Prostate gland (tissue), 2 donors: ENCODE measurements at places on chromosomes 6 and 20.
A peak's percentile ranks its signal among the peaks of the same experiment; 100 is the strongest.

GRCh38 chr6:3884007-3884745 is 35.0 kb downstream of the FAM50B start:
- DNase-seq = no peak

GRCh38 chr6:91874971-91875370 is 1288.1 kb upstream of the MAP3K7 start:
- no peak for DNase-seq

GRCh38 chr20:59742351-59743095 is 138.2 kb downstream of the PHACTR3 start:
- DNase-seq = no peak

GRCh38 chr6:148311966-148312669 is 30.5 kb upstream of the SASH1 start:
- no peak for DNase-seq

DNA sequence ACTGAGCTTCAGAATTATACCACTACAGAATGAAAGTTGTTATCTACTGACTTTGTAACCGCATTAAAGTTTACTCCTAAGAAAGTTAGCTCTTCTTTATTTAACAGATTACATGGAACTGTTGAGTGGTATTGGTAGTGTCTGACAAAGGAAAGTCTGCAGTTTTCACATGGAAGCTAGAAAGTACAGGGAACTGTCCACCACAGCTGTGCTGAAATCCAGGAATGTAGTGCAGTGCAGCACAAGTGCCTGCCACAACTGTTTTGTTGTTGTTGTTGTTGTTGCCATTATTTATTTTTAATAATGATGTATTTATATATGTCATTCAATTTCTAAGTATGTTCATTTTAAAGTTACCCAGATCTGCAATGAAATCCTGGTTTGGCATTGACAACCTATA is 464.9 kb downstream of the TBC1D32 start:
- no peak for DNase-seq

DNA sequence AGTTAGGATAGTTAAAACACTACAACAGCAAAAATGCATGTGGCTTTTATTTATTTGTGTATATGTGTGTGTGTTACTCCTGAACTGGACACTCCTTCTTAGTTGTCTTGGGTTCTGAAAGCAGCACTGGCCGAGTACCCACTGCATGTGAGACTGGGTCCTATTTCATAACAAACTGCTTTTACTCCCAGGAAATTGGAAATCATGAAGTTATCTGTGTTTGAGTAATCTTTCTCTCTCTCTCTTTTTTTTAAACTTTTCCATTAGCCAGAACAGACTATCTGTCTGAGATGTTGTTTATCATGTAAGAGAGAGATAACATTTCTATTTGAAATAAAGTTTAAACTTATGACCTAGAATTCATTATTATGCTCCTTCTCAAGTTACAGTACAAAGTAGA is 110.4 kb downstream of the LIN28B start:
- no peak for DNase-seq

DNA sequence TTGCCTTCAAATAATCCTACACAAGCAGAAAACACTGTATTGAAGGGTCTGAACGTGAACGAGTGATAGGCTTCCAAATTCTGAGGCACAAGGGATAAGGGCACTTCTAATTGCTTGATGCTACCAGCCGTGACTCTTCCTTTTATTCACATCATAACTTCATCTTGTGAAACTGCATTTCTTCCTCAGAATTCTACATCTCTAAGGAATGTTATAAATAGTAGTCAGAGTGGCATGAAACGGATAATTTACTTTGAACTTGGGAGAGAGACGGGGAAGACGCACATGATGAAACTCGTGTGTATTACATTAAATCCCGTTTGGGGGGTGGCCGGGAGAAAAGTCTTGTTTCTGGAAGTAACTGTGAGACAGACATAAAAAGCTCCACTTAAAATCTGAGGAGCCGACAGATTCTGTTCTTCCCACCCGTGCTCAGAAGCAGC is 754 bp downstream of the HDDC2 start:
- no peak for DNase-seq

DNA sequence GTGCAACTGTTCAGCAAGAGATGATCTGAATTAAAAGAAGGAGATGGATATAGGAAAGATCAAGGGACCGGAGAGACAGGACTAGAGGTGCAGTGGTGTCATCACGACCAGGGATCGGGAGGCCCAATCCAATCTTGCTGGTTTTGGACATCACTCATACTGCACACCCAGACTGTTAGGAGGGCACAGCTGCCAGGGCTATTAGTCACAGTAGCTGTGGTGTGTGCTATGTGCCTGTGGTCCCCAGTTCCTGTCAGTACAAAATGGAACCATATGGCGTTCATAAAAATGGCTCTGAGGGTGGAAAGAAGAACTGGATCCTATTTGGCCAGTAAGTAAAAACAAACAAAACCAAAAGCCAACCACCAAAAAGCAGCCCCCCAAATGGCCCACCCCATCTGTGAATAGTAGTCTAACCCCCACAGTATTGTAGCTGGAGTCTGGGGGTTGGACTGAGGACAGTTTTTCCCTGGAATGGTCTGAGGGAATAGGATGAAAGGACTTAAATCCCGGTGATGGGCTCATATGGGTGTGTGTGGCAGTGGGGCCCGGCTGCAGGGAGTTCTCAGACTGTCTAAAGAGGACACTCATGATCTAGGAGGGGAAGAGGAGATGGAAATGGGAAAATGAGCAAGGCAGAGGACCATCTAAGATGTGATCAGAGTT is 9.3 kb upstream of the NNAT start:
- DNase-seq = no peak

- no peak for DNase-seq
Observed at GRCh38 chr20:33158637-33159385, 9.1 kb upstream of the BPIFA2 start.

GRCh38 chr20:13735826-13736225 is 48.9 kb downstream of the ESF1 start:
- DNase-seq = no peak

- no peak for DNase-seq
Observed at GRCh38 chr6:84847390-84848160, 83.2 kb upstream of the TBX18 start.

- no peak for DNase-seq
Observed at GRCh38 chr20:50607436-50607835, 83.9 kb downstream of the RIPOR3 start.

DNA sequence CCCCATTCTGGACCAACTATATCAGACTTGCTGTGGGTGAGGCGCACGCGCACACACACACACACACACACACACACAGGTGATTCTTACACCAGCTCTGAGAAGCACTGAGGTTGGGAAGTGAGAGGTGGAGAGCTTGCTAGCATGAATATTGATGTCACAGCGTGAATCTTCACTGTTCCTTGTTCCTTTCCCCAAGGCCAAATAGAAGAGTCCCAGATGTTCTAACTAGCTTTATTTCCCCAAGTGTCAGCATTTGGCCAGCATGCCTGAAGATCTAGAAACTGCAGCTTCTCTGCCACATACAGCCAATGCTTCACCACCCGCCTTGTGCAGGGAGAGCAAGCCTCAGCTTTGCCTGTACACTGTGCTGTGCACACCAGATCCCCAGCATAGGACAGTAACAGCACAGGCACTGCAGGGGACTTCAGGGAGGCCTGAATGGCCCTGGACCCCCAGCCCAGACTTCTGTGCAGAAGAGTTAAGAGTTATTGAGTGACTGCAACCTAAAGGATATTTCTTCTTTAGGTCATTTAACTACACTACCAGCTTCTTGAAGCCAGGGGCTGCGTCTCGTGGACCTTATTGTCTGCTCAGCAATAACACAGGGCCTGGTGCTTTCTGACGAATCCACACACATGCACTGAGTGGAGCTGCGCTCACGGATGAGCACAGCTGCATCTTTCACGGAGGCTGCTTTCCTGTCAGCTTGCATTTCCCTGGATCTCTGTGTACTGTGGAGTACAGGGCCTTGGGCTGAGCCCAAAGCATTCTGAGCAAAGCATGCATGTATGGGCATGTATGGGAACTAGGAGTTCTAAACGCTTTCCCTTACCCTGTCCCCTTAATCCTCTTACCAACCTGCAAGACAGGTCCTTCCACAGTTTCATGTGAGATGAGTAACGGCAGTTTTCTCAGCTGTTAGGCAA is 13.9 kb upstream of the CD93 start:
- peak; percentile 89 for DNase-seq

GRCh38 chr6:159981071-159981402 is 12.2 kb downstream of the IGF2R start:
- no peak for DNase-seq

- no peak for DNase-seq
Observed at GRCh38 chr20:16143596-16143995, 429.7 kb downstream of the KIF16B start.

- no peak for DNase-seq
Observed at GRCh38 chr20:29689411-29690225, 1567.8 kb upstream of the DEFB115 start.

DNA sequence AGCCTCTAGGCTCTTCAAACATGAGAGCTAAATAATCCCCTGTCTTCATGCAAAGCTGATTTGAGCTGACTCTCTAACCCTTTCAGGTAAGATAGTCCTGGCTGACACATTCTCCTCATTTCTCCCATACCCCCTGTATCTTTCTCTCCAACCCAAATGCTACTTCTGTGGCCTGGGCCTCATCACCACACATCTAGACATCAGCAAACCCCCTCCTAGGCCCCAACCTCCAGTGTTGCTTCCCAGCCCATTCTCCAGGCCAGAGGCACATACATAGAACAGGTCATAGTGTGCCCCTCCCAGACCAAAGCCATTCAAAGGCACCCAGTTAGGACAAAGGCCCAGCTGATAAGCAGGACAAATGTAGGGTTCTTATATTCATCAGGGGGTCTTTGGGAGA is 84.9 kb downstream of the ANKRD60 start:
- no peak for DNase-seq

DNA sequence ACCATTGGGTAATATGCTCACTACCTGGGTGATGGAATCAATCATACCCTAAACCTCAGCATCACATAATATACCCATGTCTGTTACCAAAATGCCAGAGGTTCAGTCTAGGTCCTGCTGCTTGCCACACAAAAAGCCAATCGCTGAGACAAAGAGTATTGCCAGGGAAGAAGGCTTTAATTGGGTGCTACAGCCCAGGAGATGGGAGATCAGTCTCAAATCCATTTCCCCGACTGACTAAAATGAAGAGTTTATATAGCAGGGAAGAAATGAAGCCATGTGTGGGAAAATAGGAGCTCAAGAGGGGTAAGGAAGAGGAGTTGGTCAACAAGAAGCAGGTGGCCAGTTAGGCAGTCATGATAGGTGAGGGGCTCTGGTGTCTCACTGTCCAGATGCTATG is 149.6 kb downstream of the QRSL1 start:
- no peak for DNase-seq

GRCh38 chr6:139895205-139895793 is 520.9 kb upstream of the CITED2 start:
- no peak for DNase-seq

GRCh38 chr6:28914941-28915340 is 8.8 kb downstream of the TRIM27 start:
- no peak for DNase-seq

GRCh38 chr6:112595841-112596240 is 248.7 kb downstream of the RFPL4B start:
- DNase-seq = no peak

- no peak for DNase-seq
Observed at GRCh38 chr6:120304223-120304622, 954.7 kb upstream of the MAN1A1 start.
